Muscle of back (tissue), 13 donors: ENCODE measurements at places on chromosomes 16 and 17.

DNA sequence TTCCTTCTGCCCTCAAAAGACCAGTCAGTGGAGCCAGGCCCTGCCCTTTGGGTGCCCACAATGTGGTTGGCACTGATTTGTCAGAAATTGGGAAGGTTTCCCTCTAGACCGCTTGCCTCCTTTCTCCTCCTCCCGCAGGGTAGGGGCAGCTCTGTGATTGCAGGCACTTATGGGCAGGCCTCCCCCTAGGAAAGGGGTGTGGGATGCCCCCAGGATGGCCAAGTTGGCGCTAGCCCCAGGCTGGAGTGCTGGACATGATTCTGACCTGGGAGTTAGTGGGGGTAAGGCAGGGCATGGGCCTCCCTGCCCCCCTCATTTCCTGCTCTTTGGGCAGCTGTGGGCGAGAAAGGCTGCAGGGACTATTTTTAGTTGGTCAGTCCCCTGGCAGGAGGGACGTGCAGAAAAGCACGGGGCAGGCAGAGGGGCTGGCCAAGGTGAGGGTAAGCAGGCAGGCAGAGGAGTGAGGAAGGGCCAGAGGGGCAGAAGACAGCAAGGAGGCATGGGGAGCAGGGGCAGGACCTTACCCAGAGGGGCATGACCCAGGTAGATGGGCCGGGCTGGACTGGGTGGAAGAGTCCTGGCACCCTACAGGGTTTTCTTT is 3.3 kb downstream of the RARA start:
- peak; percentile 64 for DNase-seq

DNA sequence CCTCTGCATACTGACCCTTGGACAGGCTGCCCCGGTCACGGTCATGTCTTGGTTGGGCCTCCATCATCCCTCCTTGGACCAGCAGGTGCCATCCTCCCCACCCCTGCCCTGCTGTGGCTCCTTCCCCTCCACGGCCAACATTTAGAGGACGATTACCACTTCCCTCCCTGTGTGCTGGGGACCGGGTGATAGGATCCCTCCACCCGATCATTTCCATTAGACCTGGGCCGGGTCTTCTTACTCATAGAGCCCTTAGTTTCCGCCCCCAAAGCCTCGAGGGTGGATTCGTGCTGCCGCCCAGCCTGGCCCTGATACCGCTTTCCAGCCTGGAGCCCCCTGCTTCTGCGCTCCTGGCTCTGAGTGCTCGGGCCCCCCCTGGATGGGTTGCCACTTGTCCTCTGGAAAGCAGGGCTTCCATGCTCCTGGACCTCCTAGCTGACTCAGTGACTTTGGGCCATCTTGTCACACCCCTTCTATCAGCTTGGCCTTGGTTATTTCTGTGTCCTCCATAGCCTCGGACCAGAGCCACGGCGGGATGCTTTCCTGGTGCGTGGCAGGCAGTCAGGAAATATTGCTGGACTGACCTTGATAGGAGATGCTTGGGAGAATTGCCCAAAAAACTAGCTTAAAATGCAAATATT is 171.4 kb downstream of the SEC14L1 start:
- DNase-seq, result no peak

DNA sequence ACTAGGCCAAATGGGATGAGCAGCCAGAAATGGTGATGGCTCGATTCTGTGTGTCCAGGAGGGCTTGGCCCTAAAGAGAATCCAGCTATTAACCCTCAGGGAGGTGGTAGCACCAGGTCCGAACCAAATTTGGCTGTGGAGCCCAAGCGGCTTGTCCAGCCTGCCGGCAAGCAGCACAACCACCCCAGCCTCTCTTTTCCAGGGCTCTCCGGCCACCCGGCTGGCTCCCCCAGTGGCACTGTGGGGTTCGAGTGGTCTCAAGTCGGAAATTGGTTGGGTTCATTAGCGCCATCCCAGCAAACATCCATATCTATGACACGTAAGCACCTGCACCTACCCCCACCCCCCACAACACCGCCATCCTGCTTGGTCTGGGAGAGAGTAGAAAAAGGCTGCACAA is 35.4 kb downstream of the PLCD3 start:
- no peak for DNase-seq

GRCh38 chr17:80388601-80389000 is 26.4 kb upstream of the ENDOV start:
- DNase-seq, result no peak
